ENCODE measurements at places on chromosomes 5 and 9. TPM values are rescaled to one million over a fixed set of nuclear protein-coding genes. Genes with fewer than 3 reads are reported as not detected.

Gene IL17B
- total RNA-seq = 0.80 TPM

Gene FOXD4L4
- total RNA-seq = 0.08 TPM

Gene NEUROG1
- not detected for total RNA-seq

Gene BARX1
- total RNA-seq = not detected

Gene IL9
- total RNA-seq = not detected

Gene ITK
- total RNA-seq = not detected

Gene TBC1D2
- 5.3 TPM for total RNA-seq

Gene ANAPC2
- total RNA-seq = 7.8 TPM

Measured in epithelial cell of alveolus of lung (primary cell).